T1000 (cell line): ENCODE measurements at places on chromosomes 2 and 18.

GRCh38 chr2:40199771-40200170, 252.1 kb downstream of the SLC8A1 start:
- DNase-seq = no peak

GRCh38 chr2:240252191-240252871, 111.9 kb upstream of the OTOS start:
- DNase-seq = no peak

GRCh38 chr2:116747103-116747502, 1067.4 kb upstream of the DDX18 start:
- DNase-seq = no peak

GRCh38 chr2:114006460-114006859, 116.6 kb downstream of the ACTR3 start:
- no peak for DNase-seq

DNA sequence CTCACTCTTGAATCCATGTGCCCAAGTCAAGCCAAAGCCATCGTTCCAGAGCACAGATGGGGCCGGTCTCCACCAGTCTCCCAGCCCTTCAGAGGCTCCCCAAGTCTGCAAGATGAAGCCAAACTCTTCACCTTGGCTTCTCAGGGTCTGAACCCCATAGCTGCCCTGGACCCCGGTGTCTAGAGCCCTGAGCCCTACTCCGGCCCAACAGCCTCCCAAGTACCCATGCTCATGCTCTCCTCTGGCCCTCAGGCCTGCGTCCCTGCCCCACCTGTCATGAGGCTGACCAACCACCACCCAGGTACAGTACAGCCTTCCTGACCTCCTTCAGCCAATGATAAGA, 46.0 kb downstream of the ZNF516 start:
- no peak for DNase-seq

GRCh38 chr2:101974663-101975062, 17.1 kb upstream of the IL1R2 start:
- peak; percentile 26 for DNase-seq

DNA sequence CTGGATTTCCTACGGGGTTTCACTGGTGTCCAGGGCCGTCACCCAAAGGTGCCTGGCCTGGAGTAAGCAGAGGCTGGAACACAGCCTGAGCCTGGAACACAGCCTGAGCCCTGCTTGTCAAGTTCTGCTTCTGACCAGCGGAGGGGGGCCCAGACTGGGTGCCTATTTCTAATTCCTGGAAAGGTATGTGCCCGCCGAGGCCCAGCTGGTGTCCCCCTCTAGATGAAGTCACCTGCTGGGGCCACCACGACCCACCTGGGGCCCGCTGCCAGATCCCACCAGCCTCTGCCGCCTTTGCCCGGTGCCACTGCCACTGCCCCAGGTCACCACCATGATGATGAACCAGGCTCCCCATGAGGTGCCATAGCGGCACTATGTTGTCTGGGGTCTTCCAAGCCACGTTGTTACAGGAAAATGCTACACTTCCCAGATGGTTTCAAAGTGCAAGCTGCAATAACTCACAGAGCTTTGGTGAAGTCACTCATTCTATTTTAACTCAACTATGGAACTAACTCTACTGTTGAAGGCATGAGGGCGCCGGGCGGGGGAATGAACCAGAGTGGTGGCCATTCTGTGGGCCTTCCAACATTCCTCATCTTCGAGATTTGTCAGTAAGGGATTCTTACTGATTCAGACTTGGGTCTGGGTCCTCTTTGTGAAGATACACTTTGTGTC, 40.9 kb upstream of the LAPTM4A start:
- DNase-seq = no peak

DNA sequence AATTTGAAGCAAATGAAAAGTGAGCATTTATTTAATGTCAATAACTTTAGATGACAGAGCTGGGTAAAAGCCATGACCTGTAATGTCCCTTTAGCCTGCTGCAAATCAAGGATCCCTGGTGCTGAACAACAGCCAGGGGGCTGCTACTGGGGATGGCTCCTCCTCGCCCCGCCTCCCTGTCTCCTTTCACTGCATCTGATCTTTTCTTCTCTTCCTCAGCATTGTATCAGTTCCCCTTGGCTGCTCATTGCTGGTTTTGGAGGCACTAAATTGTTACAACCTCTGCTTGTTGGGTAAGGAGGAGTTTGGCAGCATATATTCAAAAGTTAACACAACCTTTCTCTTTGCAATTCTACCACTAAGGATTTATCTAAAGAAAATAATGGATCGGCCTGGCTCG, 236.3 kb upstream of the ID2 start:
- DNase-seq = no peak

DNA sequence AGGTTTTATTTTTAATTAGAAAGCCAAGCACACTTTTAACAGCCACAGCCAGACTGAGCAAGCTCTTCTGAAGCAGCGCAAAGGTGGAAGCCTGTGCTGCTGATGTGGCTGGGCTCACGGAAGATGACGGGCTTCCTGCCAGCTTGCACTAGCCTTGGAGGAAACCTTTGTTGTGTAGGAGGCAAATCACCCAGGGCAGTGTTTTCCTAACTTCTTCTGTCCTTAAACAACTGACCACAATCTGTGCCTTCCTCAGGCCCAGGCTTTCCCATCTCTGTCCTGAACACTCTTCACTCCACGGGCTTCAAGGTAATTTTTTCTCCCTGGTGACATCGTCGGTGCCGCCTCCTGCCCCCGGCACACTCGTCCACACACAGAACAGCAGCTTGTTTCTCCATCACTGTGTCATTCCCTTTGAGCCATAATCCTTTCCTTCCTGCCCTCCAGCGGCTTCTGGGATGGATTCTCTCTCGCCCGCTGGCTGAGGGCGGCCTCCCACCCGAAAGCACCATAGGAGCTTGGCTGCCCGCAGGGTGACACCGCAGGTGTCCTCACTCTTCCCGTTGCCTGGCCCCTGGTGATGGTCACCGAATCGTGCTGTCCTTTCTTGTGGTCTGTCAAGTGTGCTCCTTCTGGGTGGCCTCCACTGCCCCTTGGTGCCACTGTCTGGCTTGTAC, 31.1 kb upstream of the INHBB start:
- DNase-seq = no peak

DNA sequence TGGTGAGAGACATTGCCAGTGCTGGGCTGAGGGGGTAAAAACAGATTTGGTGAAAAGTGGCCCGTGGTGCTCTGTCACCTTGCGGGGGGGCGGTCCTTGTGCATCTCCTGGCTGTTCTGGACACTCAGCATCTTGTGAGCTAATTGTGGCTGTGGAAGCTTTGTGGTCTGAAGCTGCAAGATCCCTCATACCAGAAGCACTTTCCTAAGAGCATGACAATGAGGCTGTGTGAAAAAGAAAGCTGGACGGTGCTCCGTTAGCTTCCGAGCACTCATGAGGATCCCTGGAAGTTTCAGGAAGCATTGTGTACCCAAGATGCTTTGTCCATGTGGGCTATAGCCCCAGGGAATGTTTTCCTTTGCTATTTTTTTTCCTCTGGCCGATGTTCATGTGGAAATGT, 74.5 kb downstream of the CABLES1 start:
- DNase-seq = no peak

GRCh38 chr2:62363166-62363565, 142.8 kb downstream of the TMEM17 start:
- no peak for DNase-seq

GRCh38 chr2:57527685-57528084, 518.9 kb upstream of the VRK2 start:
- no peak for DNase-seq

- DNase-seq = no peak
Measured at GRCh38 chr2:147008481-147008880, 836.3 kb upstream of the ACVR2A start.

DNA sequence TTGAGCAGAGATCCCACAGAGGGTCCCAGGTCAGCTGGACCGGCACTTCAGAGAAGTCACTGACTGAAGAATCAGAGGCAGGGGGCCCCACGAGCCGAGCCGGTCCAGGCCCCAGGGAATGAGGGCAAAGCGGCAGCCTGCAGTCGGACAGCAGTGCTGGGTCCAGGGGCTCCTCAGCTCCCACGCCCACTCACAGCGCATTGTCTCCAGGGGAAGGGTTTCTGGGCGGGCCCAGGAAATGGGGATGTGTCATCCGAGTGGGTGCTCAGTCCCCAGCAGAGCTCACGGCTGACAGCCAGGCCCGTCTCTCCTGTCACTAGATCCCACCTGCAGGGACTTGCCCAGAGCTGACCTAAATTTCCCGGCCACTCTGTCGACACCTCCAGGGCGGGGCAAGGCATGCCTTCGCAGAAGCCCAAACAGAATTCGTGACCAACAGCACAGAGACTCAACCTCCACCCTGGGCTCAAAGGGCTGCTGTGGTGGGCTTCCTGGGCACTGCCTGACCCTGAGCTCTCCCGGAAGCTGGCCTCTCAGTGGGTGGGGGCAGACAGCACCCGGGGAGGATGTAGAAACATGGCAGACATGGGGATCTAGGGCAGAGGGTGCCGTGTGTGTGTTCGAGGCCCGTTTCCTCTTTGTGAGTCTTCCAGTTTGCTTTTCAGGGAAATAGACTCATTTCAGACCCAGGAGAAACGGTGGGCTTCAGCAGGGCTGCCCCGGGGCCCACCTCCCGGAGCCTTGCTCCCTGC, 42.1 kb upstream of the TAF1B start:
- peak; percentile 54 for DNase-seq

DNA sequence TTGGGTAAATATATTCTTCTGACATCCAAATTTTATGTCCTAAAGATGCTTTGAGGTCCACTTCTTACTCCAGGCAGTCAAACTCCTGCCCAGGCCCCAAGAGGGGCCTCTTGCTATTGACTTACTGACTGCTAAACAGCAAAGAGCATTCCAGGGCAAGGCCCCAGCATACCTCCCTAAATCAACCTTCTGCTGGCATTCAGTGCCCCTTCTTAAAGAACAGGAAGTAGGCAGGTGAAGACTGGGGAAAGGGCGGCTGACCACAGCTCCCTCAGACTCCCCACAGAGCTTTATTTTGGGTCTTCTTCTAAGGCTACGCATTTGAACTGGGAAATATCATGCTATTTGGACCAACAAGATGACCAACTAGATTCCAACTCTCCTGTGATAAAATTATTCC, 68.9 kb downstream of the USP40 start:
- DNase-seq = no peak

- DNase-seq = no peak
Measured at GRCh38 chr2:61426267-61426897, 44.5 kb downstream of the USP34 start.
